ENCODE measurements at places on chromosomes 7 and 10.

- no peaks in the 10 kb centered on the region for H3K4me1 ChIP-seq
- H3K36me3 ChIP-seq: no peaks in the 10 kb centered on the region
- no peak overlapping the region for H3K4me3 ChIP-seq
- no peaks in the 10 kb centered on the region for H3K27me3 ChIP-seq
- no peak overlapping the region for H3K27ac ChIP-seq
Measured at GRCh38 chr7:33654676-33655075, 250.7 kb upstream of the BMPER start.

DNA sequence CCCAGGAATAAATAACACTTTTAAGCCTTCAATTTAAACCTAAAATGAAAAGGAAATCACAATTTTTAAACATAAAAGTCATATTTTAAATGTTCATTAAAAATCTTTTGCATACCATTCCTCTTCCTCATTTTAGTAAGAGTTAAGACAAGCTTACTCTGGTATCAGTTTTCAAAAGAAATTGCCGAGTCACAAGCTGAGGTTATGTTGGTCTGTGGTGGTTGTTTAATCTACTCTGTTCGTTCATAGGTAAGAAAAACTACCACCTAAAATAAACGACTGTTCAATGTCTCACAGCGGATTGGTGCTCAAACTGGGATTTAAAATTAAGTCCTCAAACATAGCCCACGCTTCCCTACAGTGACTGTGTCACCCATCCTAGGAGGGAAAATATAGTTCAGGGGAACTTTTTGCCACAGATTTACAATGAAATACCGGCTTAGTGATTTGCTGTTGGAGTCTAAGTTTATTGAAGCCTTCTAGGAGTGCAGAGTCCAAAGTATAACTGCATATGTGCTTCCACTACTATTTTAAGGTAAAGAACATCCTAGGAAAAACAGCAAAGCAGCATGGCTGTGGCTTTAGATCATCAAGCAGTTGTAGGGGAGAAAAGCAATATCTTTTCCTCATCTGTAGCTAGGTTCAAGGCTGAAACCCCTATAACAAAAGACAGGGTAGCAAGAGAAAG lies 61.1 kb downstream of the GNAT3 start:
- no peak overlapping the region for H3K27ac ChIP-seq
- H3K4me3 ChIP-seq: no peak overlapping the region
- H3K4me1 ChIP-seq: no peaks in the 10 kb centered on the region
- DNase-seq: no peak

GRCh38 chr7:22355620-22356009 lies 1.3 kb downstream of the RAPGEF5 start:
- H3K4me1 ChIP-seq: peaks cover 20% of the 10 kb centered on the region
- peaks cover 7% of the 10 kb centered on the region for H3K27me3 ChIP-seq
- peak overlapping the region; percentile 58 for H3K4me3 ChIP-seq
- H3K27ac ChIP-seq: no peak overlapping the region
- no peaks in the 10 kb centered on the region for H3K36me3 ChIP-seq
- DNase-seq: no peak

DNA sequence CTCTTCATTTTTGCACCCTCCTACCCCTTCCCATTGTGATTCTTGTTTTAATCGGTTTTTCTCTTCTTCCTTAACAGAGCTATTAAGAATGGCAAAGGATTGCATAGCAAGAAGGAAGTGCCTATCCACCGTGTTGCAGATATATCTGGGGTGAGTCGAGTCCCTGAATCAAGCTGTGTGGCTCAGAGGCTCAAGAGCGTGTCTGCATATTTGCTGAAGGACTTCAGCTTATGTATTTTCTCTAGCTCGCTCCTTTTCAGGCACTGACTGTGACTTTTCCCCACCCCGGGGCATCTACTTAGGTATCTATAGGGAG lies 126.6 kb downstream of the LRRC4 start:
- H3K4me1 ChIP-seq: peaks cover 40% of the 10 kb centered on the region
- no peak overlapping the region for H3K4me3 ChIP-seq
- no peaks in the 10 kb centered on the region for H3K27me3 ChIP-seq
- H3K27ac ChIP-seq: no peak overlapping the region
- DNase-seq: no peak
- peaks cover 6% of the 10 kb centered on the region for H3K36me3 ChIP-seq

GRCh38 chr7:2417981-2418481 lies 14.6 kb downstream of the CHST12 start:
- no peak for DNase-seq
- no peaks in the 10 kb centered on the region for H3K27me3 ChIP-seq
- H3K27ac ChIP-seq: no peak overlapping the region

DNA sequence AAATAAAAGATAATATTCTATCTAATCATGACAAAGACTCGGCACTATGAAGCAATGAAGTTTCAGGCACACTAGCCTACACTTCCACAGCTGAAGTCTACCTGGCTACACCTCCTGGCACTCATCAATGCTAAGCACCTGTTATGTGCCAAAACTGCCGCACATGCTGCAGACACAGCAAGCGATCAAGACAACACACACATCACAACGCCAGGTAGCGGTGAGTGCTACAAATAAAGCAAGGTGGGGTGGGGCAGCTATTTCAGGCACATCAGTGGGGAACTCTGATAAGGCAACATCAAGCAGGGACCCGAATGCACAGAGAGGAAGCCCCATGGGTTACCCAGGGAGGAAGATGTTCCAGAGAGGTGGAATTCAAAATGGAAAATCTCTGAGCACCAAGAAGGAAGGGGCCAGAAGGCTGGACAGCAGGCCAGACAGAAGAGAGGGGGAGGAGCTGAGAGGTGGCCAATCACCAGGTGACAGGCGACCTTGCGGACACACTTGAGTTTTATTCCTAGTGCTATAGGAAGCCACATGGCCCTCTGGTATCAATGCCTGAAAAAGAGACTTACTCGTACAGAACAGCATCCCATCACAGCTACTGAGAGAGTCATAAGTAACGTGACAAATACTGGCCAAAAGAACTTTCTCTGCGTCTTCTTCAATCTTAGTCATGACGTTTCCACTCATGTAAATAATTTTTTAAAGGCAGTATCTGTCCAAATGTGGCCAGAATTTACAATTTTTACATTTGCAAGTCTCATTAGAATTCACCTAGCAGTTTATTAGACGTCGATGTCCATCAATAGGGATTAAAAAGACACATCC lies 8.0 kb downstream of the PSAP start:
- DNase-seq: no peak
- peaks cover 5% of the 10 kb centered on the region for H3K36me3 ChIP-seq
- H3K4me1 ChIP-seq: peaks cover 88% of the 10 kb centered on the region
- no peak overlapping the region for H3K27ac ChIP-seq
- H3K27me3 ChIP-seq: no peaks in the 10 kb centered on the region

DNA sequence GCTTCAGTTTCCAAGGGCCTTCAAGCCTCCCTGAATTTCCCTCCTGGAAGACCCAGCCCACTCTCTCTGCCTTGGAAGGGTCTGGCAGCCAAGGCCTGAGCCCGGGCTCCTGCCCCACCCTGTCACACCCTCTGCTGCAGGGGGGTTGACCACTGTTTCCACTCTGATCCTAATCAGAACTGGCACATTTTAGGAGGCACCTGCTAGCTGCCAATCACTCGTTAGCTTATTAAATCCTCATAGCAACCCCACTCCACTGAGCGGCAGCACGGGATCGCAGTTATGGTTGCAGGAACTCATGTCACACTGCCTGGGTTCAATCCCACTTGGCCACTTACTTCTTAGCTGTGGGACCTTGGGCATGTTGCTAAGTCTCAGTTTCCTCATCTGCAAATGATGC lies 12.9 kb downstream of the HSPB1 start:
- H3K27ac ChIP-seq: no peak overlapping the region
- H3K4me1 ChIP-seq: peaks cover 12% of the 10 kb centered on the region
- H3K27me3 ChIP-seq: no peaks in the 10 kb centered on the region
- H3K4me3 ChIP-seq: no peak overlapping the region
- peak; percentile 53 for DNase-seq

DNA sequence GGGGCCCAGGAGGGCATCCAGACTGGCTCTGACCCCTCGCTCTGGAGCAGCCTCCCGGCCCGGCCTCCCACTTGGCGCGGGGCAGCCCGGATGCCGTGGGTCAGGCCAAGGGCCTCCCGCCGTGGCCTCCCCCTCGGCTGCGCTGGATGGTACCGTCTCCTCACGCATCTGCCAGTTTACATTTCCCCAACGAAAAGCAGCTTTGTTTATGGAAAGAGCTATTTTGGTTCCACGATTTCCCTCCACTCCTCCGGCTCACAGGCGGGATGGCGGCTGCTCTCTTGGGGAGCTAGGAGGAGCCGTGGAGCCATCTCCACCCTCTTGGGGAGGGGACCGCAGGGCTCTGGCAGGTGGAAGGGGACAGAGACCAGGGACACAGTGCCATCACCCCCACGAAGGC lies 93.2 kb upstream of the MYL10 start:
- H3K4me1 ChIP-seq: peaks cover 6% of the 10 kb centered on the region
- no peak overlapping the region for H3K4me3 ChIP-seq
- no peak for DNase-seq
- H3K36me3 ChIP-seq: no peaks in the 10 kb centered on the region
- H3K27me3 ChIP-seq: no peaks in the 10 kb centered on the region
- no peak overlapping the region for H3K27ac ChIP-seq

- peaks cover 4% of the 10 kb centered on the region for H3K27me3 ChIP-seq
- H3K27ac ChIP-seq: peak within 1 kb of the TSS; percentile 84
- peaks cover 58% of the 10 kb centered on the region for H3K4me1 ChIP-seq
- peak within 1 kb of the TSS; percentile 56 for H3K4me3 ChIP-seq
- peak; percentile 83 for DNase-seq
Measured at GRCh38 chr7:22726907-22727713, at the start of gene IL6. TSS of gene IL6 (plus strand) at chr7:22727200. CDS start at chr7:22727263, 63 bp downstream.

- no peak for DNase-seq
- H3K27me3 ChIP-seq: no peaks in the 10 kb centered on the region
- no peak overlapping the region for H3K4me3 ChIP-seq
Measured at GRCh38 chr10:19889256-19889655, 73.0 kb downstream of the PLXDC2 start.

DNA sequence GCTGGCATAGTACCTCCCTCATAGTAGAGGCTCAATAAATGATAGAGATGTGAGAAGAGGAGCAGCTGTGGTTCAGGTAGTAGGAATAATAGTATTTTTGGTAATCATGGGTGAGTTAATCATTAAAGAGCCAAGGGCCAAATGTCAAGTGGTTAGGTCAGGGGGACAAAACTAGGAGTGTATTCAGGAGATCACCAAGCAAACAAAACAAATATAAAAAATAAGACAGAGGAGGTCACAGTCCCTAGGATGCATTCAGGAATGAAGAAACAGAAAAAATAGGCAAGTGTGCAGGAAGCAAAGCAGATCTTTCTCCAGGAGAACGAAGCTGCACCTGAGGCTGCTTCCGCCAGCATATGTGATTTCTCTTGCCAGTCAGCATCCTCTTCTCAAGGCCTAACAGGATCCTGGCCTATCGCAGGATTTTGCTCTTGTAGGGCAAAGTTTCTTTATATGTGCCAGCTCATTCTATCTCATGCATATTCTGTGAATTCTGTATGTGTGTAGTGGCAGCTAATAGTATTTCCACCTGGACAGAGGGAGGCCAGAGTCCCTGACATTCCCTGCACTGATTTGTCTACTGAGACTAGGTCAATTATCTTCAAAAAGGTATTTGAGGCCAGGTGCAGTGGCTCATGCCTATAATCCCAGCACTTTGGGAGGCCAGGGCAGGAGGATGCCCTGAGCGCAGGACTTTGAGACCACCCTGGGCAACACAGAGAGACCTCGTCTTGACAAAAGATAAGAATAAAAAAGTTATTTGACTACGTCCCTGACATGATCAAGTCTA lies 82.7 kb downstream of the AKR1D1 start:
- no peaks in the 10 kb centered on the region for H3K27me3 ChIP-seq
- H3K4me3 ChIP-seq: no peak overlapping the region
- H3K27ac ChIP-seq: no peak overlapping the region
- H3K4me1 ChIP-seq: no peaks in the 10 kb centered on the region
- no peaks in the 10 kb centered on the region for H3K36me3 ChIP-seq
- DNase-seq: no peak

DNA sequence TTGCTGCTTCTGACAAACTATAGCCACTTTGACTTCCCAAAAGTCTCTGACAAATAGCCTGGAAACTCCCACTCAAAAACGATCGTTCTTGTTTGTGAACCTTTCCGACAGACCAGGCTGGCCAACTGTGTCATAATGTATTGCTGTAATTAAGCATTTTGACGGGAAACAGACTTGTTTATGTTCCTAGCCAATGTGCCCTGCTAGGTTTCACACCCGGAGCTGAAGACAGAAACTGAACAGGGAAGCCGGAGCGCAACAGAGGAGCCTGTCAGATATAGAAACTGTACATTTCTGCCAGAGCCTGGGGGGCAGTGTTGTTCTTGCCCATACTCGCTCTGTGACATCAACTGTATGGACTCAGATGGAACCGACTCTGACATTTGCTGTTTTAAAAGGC lies 55.3 kb upstream of the C7orf33 start:
- H3K27me3 ChIP-seq: no peaks in the 10 kb centered on the region
- no peaks in the 10 kb centered on the region for H3K36me3 ChIP-seq
- no peak overlapping the region for H3K27ac ChIP-seq
- DNase-seq: no peak

- H3K4me3 ChIP-seq: no peak overlapping the region
- DNase-seq: peak; percentile 78
- no peaks in the 10 kb centered on the region for H3K27me3 ChIP-seq
- H3K36me3 ChIP-seq: peaks cover 10% of the 10 kb centered on the region
Measured at GRCh38 chr10:79938728-79939406, 10.0 kb downstream of the SFTPD start.

- no peaks in the 10 kb centered on the region for H3K4me1 ChIP-seq
- H3K4me3 ChIP-seq: no peak overlapping the region
Measured at GRCh38 chr10:93856349-93857145, 37.2 kb upstream of the SLC35G1 start.

DNA sequence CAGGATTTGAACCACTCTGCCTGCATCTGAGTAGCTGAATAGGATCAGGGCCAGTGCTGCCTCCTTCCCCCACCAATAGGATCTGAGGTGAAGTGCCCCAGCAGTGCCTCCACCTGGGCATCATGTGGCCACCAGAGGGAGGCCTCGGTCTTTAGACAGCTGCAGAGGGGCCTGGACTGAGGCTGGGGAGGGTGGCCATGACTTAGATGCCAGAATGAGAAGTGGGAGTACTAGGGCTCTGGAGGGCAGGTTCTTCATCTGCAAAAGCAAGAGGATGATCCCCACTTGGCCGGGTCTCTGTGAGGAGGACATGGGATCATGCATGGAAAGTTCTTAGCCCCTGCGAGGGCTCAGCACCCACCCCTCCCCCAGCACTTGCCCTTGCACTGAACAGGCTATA lies 56.9 kb downstream of the NEUROG3 start:
- no peaks in the 10 kb centered on the region for H3K36me3 ChIP-seq
- H3K4me3 ChIP-seq: no peak overlapping the region
- H3K4me1 ChIP-seq: no peaks in the 10 kb centered on the region
- no peak for DNase-seq
- no peak overlapping the region for H3K27ac ChIP-seq

GRCh38 chr10:92750791-92751533 lies 61.2 kb downstream of the HHEX start:
- H3K4me3 ChIP-seq: no peak overlapping the region
- DNase-seq: no peak
- H3K27me3 ChIP-seq: no peaks in the 10 kb centered on the region
- no peak overlapping the region for H3K27ac ChIP-seq
- H3K36me3 ChIP-seq: no peaks in the 10 kb centered on the region
